SK-N-SH (cell line): ENCODE measurements at places on chromosomes 13 and 19. TPM values are rescaled to one million over a fixed set of nuclear protein-coding genes. Genes with fewer than 3 reads are reported as not detected.

GRCh38 chr13:50543782-50544181 lies 299.7 kb downstream of the DLEU7 start:
- no peaks in the 10 kb centered on the region for H3K27me3 ChIP-seq
- H3K4me3 ChIP-seq: no peak overlapping the region
- DNase-seq: no peak
- H3K27ac ChIP-seq: no peak overlapping the region
- no peaks in the 10 kb centered on the region for H3K36me3 ChIP-seq

- DNase-seq: no peak
- no peaks in the 10 kb centered on the region for H3K36me3 ChIP-seq
- H3K27ac ChIP-seq: no peak overlapping the region
- no peaks in the 10 kb centered on the region for H3K27me3 ChIP-seq
- no peak overlapping the region for H3K4me3 ChIP-seq
Observed at GRCh38 chr19:46818812-46819211, 30.4 kb upstream of the SLC1A5 start.

- peak overlapping the region; percentile 32; the same call in 1 of the 2 replicates for H3K27ac ChIP-seq
- no peak overlapping the region for H3K4me3 ChIP-seq
- peaks cover 8% of the 10 kb centered on the region; the same call in 1 of the 2 replicates for H3K4me1 ChIP-seq
- H3K27me3 ChIP-seq: no peaks in the 10 kb centered on the region
- no peaks in the 10 kb centered on the region for H3K36me3 ChIP-seq
- no peak for DNase-seq
Observed at GRCh38 chr13:97116754-97117153, 105.4 kb upstream of the MBNL2 start.

DNA sequence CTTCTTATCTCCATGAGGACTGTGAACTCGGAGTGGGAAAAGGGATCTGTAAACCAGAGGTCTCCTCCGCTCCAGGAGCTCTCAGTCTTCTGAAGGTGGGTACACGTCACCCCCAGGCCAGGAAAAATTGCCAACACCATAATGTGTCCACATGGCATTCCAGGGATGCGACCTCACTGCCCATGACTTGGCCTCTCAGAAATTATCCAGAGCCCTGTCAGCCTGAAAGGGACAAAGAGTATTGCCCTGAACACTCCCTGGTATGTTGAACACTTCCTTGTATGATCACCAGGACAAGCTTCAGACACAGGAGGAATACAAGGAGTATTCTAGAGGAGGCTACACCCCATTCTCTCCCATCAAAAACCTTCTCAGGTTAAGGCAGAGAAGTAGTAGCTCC lies 81.0 kb upstream of the SLC7A1 start:
- no peak for DNase-seq
- H3K36me3 ChIP-seq: no peaks in the 10 kb centered on the region
- no peaks in the 10 kb centered on the region for H3K27me3 ChIP-seq
- peak overlapping the region; percentile 64 for H3K27ac ChIP-seq
- no peak overlapping the region for H3K4me3 ChIP-seq

- no peak overlapping the region for H3K4me3 ChIP-seq
- no peak overlapping the region for H3K27ac ChIP-seq
- no peak for DNase-seq
- peaks cover 2% of the 10 kb centered on the region; the same call in 1 of the 2 replicates for H3K4me1 ChIP-seq
- peaks cover 15% of the 10 kb centered on the region for H3K36me3 ChIP-seq
Observed at GRCh38 chr13:114056205-114057013, 76.0 kb downstream of the RASA3 start.

- no peak within 1 kb of the TSS for H3K27ac ChIP-seq
- no peaks in the 10 kb centered on the region for H3K36me3 ChIP-seq
- no peaks in the 10 kb centered on the region for H3K4me1 ChIP-seq
- H3K4me3 ChIP-seq: no peak within 1 kb of the TSS
- H3K27me3 ChIP-seq: peaks cover 18% of the 10 kb centered on the region
- peak; percentile 20 for DNase-seq
Observed at GRCh38 chr19:43353606-43354304, at the start of gene CD177. Gene CD177 (plus strand): TSS chr19:43353686. CDS start chr19:43353715, 29 bp downstream.

DNA sequence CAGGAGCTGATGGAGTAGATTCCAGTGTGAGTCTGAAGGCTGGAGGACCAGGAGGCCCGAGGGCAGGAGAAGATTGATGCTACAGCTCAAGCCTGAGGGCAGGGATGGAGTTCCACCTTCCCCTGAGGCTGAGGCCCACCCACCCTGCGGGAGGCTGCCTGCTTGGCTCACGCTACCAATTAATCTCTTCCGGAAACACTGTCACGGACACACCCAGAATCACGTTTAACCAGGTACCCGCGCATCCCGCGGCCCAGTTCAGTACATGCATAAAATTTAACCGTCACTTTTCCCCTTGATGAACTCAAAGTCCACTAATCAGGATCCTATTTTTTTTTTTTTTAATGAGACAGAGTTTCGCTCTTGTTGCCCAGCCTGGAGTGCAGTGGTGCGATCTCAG lies 5.2 kb upstream of the ZNF628 start:
- H3K27me3 ChIP-seq: no peaks in the 10 kb centered on the region
- H3K27ac ChIP-seq: no peak overlapping the region
- no peak overlapping the region for H3K4me3 ChIP-seq
- peaks cover 6% of the 10 kb centered on the region; the same call in 1 of the 2 replicates for H3K4me1 ChIP-seq
- DNase-seq: no peak

DNA sequence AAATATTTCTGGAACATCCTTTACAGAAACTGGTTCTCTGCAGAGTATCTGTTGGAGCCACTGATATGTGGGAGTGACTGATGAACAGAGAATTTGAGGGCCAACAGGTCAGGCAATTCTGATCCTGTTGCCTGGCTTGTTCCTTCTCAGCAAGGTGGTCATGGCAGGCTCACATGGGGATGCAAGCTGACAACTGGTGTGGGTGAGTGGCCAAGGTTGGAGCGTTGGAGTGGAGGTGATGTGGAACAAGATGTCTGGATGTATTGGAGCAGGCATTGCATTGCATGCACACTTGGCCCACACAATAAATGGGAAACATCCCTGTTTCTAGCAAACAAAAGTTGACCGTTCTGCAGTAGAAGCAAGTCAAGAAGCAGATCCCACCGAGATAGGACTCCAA lies 380.7 kb downstream of the ZNF536 start:
- no peak for DNase-seq
- H3K4me1 ChIP-seq: peaks cover 2% of the 10 kb centered on the region; the same call in 1 of the 2 replicates
- H3K4me3 ChIP-seq: no peak overlapping the region
- no peaks in the 10 kb centered on the region for H3K27me3 ChIP-seq
- H3K27ac ChIP-seq: no peak overlapping the region

- H3K27ac ChIP-seq: no peak overlapping the region
- H3K27me3 ChIP-seq: no peaks in the 10 kb centered on the region
- H3K36me3 ChIP-seq: no peaks in the 10 kb centered on the region
- DNase-seq: no peak
Observed at GRCh38 chr13:60716313-60716712, 319.3 kb downstream of the TDRD3 start.

GRCh38 chr13:109743706-109744453 lies 42.5 kb downstream of the IRS2 start:
- DNase-seq: peak; percentile 79
- peak overlapping the region; percentile 24 for H3K4me3 ChIP-seq
- no peaks in the 10 kb centered on the region for H3K36me3 ChIP-seq
- H3K4me1 ChIP-seq: peaks cover 35% of the 10 kb centered on the region
- peak overlapping the region; percentile 98 for H3K27ac ChIP-seq

GRCh38 chr13:32902874-32903273 lies 113.3 kb upstream of the KL start:
- no peaks in the 10 kb centered on the region for H3K36me3 ChIP-seq
- H3K27me3 ChIP-seq: no peaks in the 10 kb centered on the region
- no peak for DNase-seq
- H3K27ac ChIP-seq: no peak overlapping the region

DNA sequence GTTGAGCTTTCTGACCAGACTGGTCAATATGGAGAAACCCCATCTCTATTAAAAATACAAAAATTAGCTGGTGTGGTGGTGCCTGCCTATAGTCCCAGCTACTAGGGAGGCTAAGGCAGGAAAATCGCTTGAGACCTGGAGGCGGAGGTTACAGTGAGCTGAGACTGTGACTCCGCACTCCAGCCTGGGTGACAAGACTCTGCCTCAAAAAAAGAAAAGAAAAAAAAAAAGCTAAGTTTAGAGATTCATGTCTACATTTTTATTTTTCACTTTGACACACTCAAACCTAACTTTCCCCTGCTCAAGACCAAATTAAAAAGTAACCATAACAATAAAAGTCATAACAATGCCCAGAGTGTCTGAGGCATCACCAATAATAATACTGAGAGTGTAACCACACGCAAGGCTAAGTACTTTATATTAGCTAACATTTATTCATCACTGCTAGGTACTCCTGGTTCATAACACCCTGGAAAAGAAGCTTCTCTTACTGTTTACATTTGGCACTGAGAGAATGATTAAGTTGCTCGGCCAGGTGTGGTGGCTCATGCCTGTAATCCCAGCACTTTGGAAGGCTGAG lies 5.7 kb downstream of the IRGC start:
- no peak overlapping the region for H3K27ac ChIP-seq
- DNase-seq: no peak
- no peaks in the 10 kb centered on the region for H3K4me1 ChIP-seq

- H3K36me3 ChIP-seq: peaks cover 71% of the 10 kb centered on the region
- no peaks in the 10 kb centered on the region for H3K27me3 ChIP-seq
- H3K27ac ChIP-seq: no peak overlapping the region
- H3K4me3 ChIP-seq: no peak overlapping the region
- DNase-seq: no peak
Observed at GRCh38 chr19:35161434-35161743, 6.9 kb downstream of the FXYD5 start.

DNA sequence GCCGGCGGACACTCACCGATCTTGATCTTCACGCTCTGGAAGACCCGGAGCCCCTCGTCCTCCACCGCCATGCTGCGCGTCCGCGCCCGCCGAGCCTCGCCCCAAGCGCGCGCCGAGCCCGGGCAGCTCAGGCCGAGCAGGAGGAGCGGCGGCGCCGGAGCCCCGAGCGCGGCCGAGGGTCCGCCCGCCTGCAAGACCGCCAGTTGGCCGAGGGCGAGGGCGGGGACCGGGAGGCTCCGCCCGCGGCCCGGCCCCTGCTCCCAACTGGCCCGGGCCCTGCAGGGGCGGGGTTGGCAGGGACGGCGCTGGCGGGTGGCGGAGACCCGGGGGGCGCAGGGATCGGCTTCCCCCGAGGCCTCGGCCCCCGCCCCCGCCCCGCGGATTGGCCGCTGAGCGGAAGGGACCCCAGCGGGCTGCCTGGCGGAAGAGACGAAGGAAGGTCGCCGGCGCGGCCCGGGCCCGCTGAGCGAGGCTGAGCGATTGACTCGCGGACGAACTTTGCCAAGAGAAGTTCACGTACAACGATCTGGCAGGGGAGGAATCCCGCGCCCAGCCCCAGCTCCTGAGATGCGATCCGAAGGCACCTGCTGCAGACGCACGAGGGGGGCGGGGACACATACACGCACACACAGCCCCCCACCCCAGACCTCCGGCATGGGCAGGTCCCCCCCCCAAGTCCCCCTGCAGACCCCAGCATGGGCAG lies at the start of gene RASA3:
Gene RASA3, minus strand, starts transcription at position 205 of the 703 bp plus-strand sequence. Its CDS starts 134 bp downstream, at position 71.
- H3K27ac ChIP-seq: peak within 1 kb of the TSS; percentile 97
- peak; percentile 99 for DNase-seq
- H3K36me3 ChIP-seq: no peaks in the 10 kb centered on the region
- no peaks in the 10 kb centered on the region for H3K27me3 ChIP-seq
- H3K4me3 ChIP-seq: peak within 1 kb of the TSS; percentile 99
- H3K4me1 ChIP-seq: peaks cover 31% of the 10 kb centered on the region

- no peak overlapping the region for H3K4me3 ChIP-seq
- no peak overlapping the region for H3K27ac ChIP-seq
- H3K27me3 ChIP-seq: no peaks in the 10 kb centered on the region
- H3K36me3 ChIP-seq: no peaks in the 10 kb centered on the region
- no peaks in the 10 kb centered on the region for H3K4me1 ChIP-seq
- DNase-seq: no peak
Observed at GRCh38 chr13:59416561-59416960, 747.2 kb downstream of the DIAPH3 start.

DNA sequence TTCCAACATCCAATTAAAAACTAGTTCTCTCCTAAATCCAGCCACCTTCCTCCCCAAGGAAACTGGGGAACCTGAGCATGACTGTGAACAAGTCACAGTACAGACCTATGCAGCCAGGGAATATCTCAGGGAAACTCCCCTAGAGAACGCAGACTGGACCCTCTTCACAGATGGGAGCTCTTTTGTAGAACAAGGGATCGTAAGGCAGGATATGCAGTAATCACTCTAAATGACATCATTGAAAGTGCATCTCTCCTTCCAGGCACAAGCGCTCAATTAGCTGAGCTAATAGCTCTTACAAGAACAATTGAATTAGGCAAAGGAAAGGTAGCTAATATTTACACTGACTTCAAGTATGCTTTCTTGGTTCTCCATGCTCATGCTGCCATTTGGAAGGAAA lies 1331.7 kb downstream of the UQCRFS1 start:
- no peaks in the 10 kb centered on the region for H3K4me1 ChIP-seq
- H3K27me3 ChIP-seq: no peaks in the 10 kb centered on the region
- H3K27ac ChIP-seq: no peak overlapping the region

GRCh38 chr19:5718579-5719273 lies 1.2 kb downstream of the LONP1 start:
- peaks cover 9% of the 10 kb centered on the region; the same call in 1 of the 2 replicates for H3K36me3 ChIP-seq
- H3K27ac ChIP-seq: peak overlapping the region; percentile 97; the same call in 1 of the 2 replicates
- DNase-seq: no peak

DNA sequence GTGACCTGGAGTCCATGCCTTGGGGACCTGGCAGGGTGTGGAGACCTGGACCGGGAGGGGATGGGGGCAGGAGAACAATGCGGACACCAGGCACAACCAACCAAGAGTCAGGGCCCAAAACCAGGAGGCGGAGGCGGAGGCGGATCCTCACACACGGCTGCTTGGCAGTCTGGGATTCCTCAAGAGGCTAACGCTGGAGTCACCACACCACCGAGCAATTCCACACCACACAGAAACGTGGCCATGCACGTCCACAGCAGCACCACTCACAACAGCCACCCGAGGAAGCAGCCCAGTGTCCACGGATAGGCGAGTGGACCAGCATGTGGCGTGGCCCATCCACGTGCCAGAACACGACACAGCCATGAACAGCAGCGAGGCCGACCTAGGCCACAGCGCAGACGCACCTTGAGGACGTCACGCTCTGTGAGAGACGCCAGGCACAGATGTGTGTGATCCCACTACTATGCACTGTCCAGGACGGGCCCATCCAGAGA lies 17.7 kb downstream of the SBNO2 start:
- no peak overlapping the region for H3K4me3 ChIP-seq
- no peaks in the 10 kb centered on the region for H3K4me1 ChIP-seq

Gene CGB8
- polyA plus RNA-seq: 0.13 TPM in 1 of 2 replicates, not detected in the other

Gene PRPF31
- polyA plus RNA-seq: 72.2 and 81.0 TPM in 2 replicates

Gene METTL21C
- not detected in 2 replicates for polyA plus RNA-seq
